ENCODE measurements at places on chromosomes 13 and 19. TPM values are rescaled to one million over a fixed set of nuclear protein-coding genes. Genes with fewer than 3 reads are reported as not detected.

KLK10 gene
- total RNA-seq: 13.9 TPM

MAP1S gene
- 15.4 TPM for total RNA-seq

PCDH9 gene
- total RNA-seq: 3.7 TPM

ADAMTS10 gene
- 68.2 TPM for total RNA-seq

CACNA1A gene
- 1.0 TPM for total RNA-seq

ZNF345 gene
- 8.6 TPM for total RNA-seq

Data from breast epithelium (tissue), 4 donors.